ENCODE measurements at places on chromosomes 16 and 17.
A peak's percentile ranks its signal among the peaks of the same experiment; 100 is the strongest.

- peak; percentile 42 for DNase-seq
These were observed 575.8 kb downstream of the TOX3 start for GRCh38 chr16:51971184-51971583.

DNA sequence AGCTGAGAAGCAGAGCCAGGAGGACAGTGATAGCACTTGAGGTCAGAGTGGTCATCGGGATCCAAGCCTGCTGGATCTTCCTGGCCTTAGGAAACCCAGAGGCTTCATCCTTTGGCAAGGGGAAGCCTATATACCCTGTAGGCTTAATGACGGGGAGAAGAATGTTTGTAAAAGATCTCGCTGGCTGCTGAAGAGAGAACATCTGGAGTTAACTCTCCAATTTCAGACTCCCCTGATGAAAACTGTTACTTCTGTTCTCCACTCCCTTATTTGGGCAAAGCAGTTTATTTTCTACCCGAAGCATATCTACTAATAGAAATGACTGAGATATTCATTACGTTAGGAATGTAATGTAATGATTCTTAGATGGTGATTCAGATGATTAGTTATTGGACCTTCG is 487.0 kb downstream of the CDH13 start:
- no peak for DNase-seq

- DNase-seq = no peak
These were observed 125.2 kb upstream of the SOX9 start for GRCh38 chr17:71995590-71995989.

DNA sequence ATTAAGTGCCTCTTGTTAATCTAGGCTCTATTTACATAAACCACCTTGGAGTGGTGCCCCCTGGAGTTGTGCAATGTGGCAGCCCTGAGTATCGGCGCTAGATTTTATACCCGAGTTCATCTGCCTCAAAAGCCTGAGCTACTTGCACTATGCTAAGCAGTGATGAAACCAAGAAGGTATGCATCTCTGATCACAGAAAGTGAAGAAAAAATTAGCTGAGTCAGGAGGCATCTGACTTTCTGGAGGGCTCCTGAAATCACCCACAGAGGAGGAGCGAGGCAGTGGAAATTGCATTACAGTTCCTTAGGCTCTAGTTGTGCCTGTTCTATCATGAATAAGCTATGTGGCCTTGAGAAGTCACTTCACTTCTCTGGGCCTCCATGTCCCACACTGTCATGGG is 80.3 kb upstream of the PSMD7 start:
- DNase-seq = no peak

DNA sequence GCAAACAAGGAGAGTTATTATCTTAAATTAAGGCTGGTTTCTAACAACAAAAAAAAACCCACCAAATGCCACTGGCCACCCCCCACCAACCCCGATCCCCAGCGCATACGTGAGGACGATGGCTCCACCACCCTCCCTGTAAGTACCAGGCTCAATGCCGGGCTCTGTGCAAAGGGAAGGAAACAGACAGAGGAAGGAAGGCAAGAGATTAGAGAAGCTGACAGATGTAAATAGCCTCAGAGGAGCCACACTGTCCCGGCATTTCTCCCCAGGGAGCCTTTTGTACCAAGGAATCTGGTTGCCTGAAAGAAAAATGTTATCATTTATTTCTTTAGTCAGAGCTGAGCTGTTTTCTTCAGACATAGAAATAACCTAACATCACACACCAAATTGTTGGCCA is 13.1 kb downstream of the SOST start:
- no peak for DNase-seq

GRCh38 chr17:56833057-56833808 is 487 bp downstream of the C17orf67 start:
- DNase-seq = peak; percentile 53

- DNase-seq = no peak
These were observed 57.9 kb downstream of the AKAP1 start for GRCh38 chr17:57142925-57143324.

- DNase-seq = no peak
These were observed 237.1 kb downstream of the PARN start for GRCh38 chr16:14392960-14393359.

DNA sequence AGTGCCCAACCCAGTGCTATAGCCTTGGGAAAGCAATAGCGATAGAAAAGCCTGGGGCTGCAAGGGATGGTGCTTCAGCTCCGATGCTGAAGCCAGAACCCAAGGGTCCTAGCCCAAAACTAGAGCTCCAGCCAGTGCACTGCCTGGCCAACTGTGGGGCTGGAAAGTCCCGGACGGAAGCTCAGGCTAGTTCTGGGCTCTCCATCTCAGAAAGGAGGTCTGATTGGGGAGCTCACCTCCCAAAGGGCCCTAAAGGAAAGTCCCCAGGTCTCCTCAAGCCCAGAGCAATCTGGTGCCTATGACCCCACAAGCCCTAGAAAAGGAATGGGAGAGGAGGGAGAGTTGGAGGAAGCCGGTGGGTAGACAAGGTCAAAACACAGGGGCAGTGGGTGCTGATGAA is 2.0 kb upstream of the ABCC3 start:
- no peak for DNase-seq

GRCh38 chr17:44266402-44267164 is 1.4 kb downstream of the SLC4A1 start:
- DNase-seq = no peak

DNA sequence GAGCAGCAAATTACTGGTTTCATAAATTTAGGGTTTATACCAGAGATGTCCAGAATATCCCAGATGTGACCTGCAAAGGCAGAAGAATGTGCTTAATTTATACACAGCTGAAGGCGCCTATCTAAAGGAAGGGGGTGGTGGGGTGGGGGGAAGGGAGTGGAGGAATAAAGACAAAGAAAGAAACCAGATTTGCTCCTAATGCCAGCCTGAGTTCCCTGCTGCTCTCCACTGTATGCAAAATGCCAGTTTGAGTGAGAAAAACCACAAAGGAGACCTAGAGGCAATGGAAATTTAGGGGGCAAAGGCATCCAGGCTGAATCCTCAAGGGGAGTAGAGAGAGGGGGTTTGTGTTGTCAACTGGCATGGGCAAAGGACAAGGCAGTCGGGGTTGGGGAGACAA is 161.5 kb upstream of the TOX3 start:
- DNase-seq = no peak

DNA sequence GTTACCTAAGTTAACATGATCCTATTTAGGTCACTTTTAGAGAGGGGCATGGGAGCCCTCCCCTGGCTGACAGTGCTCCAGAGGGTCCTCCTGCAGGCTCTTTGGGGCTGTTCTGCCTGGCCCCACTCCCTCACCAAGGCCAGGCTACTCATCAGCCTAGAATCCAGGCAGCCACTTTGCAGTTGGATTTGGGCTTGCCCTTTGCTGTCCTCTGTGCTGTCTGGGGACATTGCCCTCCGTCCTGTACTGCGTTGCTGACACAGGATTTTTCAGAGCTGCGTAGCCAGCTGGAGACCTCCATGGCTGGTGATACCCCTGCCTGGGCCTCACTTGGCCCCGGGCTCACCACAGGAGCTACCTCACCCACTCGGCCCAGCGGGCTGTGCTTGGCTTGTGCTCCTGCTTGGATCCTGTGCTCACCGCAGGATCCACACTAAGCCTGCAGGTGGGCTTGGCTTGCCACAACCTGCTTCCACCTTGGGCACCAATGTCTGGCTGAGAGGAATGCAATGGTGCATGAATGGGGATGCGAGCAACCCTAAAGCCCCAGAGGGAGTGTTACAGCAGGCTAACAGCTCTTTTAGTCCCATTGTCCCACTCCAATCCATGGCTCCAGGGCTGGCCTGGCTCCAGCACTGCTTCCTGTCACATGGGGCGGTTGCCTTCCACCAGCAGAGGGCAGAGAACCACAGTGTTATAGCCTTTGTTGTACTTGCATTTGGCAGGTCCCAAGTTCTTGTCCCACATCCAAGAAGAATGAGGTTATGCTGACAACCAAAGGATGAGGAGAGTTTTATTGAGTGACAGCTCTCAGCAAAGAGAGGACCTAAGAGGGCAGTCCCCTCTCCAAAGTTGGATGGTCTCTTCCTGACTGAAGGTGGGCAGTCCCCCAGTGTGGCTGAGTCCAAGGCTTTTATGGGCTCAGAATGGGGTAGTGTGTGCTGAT is 21.5 kb downstream of the CCL4 start:
- no peak for DNase-seq

GRCh38 chr16:24291932-24292331 is 35.8 kb downstream of the CACNG3 start:
- DNase-seq = no peak

- no peak for DNase-seq
These were observed 31.4 kb downstream of the BANP start for GRCh38 chr16:87982581-87983041.

- DNase-seq = peak; percentile 37
These were observed 16.8 kb upstream of the DRG2 start for GRCh38 chr17:18070861-18071340.

GRCh38 chr17:79960788-79961522 is 74.7 kb downstream of the TBC1D16 start:
- no peak for DNase-seq

DNA sequence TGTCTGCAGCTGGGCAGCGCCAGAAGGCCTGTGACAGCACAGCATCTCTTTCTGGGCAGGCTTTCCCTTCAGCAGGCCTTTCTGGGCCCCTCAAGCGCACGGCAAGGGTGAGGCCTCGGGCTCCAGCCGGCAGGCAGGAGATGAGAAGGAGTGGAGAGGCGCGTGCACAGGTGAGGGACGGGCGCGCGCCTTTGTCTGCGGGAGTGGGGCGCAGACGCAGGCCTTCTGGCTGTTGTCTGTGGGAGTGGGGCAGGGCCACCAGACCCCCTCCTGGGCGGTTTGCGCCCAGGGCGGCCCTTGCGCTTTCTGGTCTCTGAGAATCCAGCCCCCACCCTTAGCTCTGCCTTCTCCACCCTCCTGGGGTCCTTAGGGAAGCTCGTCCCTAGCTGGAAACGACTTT is 6.5 kb downstream of the ZNF205 start:
- no peak for DNase-seq

DNA sequence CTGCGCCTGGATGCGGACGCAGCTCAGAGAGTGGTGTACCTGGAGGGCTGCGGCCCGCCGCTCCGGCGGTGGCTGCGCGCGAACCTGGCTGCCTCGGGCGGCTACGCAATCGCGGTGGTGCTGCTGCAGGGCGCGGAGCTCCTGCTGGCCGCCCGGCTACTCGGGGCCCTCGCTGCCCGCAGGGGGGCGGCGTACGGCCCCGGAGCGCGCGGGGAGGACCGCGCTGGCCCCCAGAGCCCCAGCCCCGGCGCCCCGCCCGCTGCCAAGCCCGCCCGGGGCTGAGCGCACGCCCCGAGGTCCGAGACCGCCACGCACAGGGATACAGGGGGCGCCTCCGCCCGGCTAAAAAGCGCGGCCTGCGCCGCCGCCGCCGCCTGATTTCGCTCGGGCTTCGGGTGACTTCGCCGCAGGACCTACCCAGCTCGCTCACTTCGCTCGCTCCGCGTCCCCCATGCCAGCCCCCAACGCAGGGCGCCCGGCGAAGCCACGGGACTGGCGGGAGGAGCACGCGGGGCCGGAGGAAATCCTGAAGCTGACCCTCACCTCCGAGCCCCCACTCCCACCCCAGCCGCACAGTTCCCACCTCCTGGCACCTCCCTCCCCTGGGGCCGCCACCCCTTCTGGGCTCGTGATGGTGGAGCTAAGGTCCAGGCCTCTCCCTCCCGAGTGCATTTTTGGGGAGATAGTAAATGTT is 8.2 kb downstream of the PDE6G start:
- DNase-seq = no peak

DNA sequence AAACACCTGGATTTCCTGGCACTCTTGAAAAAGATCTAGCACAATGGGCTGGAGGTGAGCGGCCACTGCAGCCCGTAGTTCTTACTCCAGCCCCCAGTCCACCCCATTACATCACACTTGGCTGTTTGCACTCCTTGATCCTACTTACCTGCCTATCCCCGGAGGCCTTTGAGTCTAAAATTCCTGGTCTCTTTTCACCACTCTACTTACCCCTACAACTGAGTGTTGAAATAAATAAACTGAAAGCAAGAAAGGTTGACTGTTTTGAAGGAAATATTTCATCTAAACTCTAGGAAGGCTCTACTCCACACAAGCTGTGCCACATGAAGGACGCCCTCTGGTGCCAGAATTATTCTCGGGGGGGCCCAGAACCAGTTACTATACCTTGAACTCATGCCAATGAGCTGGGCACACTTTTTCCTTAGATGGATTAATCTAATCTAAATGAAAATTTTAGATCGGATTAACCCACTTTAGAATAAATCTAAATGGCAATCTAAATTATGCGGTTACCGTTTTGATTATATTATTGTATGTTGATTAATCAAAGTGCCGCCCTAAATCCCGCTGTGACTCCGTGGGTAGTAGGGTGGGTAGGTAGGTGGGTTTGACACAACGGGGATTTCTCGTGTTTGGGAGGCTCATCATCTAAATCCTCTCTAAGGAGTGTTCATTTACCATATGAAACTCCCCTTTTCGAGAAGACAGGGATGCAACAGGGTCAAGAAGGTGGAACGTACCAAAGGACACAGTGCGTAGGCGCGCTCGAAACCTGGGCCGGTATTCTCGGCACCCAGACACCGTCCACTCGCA is 651 bp upstream of the EIF1 start:
- DNase-seq = no peak

DNA sequence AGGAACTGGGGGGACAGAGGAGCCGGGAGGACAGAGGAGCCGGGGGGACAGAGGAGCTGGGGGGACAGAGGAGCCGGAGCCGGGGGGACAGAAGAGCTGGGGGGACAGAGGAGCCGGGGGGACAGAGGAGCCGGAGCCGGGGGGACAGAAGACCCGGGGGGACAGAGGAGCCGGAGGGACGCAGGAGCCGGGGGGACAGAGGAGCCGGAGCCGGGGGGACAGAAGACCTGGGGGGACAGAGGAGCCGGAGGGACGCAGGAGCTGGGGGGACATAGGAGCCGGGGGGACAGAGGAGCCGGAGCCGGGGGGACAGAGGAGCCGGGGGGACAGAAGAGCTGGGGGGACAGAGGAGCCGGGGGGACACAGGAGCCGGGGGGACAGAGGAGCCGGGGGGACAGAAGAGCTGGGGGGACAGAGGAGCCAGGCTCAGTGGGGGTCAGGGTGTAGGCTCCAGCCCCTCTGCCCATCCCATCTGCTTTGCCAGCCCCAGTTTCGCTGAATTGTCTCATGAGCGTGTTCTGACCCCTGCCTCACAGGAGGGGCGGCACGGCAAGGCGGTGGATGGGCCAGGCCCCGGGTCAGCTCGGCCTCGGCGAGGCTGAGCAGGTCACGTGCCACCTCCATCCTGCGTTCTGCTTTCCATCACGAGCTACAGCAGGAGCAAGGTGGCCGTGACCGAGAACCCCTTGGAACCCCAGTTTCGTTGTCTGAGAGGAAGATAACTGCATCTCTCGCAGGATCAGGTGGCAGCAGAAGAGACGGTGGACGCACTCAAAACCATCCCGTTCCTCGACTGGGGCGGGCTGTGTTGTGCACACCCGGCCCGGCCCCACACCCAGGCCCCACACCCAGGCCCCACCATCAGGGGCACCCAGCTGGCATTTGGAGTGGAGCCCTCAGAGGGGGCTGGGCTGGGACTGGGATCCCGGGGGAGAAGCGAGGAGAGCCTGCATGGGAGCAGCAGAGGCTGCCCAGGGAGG is 26.1 kb upstream of the CBFA2T3 start:
- peak; percentile 59 for DNase-seq

DNA sequence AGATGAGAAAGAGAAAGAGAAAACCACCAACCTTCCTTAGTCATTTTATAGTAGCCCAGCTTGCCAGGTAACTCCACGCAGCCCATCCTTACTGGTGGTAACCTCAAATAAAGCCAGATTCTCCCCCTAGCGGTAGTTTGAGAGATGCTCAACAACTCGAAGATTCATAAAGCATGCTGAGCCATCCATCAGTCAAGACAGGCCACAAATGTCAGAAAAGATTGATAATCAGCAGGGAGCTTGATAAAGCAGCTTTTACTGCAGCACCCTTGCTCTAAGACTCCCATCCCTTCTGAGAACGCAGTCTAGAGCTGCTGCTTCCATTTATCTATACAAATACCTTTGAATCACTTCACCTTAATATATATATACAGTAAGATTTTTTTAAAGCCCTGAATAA is 451.5 kb upstream of the HSBP1 start:
- peak; percentile 46 for DNase-seq
